Daoy (cell line): ENCODE measurements at places on chromosomes 13 and 19. TPM values are rescaled to one million over a fixed set of nuclear protein-coding genes. Genes with fewer than 3 reads are reported as not detected.

DNA sequence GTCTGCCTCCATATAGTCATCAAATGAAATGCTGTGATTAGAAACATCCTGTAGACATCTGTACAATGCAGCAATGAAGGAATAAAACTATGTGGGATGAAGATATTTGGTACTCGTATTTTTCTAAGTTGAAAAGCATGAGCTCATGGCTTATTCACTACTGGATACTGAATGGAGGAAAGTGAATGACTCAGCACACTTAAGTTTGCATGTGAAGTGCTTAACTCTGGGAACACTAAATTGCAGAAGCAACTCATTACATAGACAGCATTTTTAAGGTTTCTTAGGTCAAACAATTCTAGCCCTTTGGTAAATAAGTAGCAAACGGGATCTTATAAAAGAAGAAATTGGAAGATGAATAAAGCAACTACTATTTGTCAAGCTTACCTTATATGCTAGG lies 429.0 kb upstream of the MIR17HG start:
- DNase-seq: no peak

Gene SYT5
- total RNA-seq: 0.12 TPM in 1 of 2 replicates, not detected in the other

DNA sequence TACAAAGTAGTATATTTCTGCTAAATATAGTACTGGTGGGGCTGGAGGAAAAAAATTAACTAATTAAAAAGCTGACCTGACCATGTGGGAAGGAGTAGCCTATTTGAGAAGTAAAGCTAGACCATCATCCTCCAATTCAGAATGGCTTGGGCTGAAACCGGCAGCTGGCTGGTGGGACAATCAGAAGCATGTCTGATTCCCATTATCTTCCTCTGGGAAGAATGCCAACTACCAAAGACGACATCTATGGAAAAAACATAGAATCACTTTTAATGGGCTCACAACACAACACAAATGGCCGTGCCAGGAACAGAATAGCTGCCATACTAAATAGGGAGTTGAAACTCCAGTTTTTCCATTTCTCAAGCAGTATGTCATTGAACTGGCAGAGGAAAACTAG lies 120.4 kb upstream of the FREM2 start:
- DNase-seq: no peak

- DNase-seq: no peak
Observed at GRCh38 chr13:47976325-47976724, 24.7 kb downstream of the SUCLA2 start.

- no peak for DNase-seq
Observed at GRCh38 chr19:49926515-49926914, 2.5 kb upstream of the ATF5 start.

- DNase-seq: no peak
Observed at GRCh38 chr19:4849019-4849418, 17.5 kb upstream of the TICAM1 start.

Gene RAB3D
- total RNA-seq: 0.86 and 1.2 TPM in 2 replicates

Gene CPAMD8
- total RNA-seq: not detected in 2 replicates

- DNase-seq: no peak
Observed at GRCh38 chr13:52195401-52195837, 36.0 kb upstream of the NEK3 start.

- no peak for DNase-seq
Observed at GRCh38 chr13:108154421-108154858, 60.9 kb downstream of the LIG4 start.

Gene KLK7
- not detected in 2 replicates for total RNA-seq

GRCh38 chr13:52933547-52934210 lies 85.2 kb upstream of the PCDH8 start:
- no peak for DNase-seq
